ENCODE measurements at places on chromosomes 12 and 14. TPM values are rescaled to one million over a fixed set of nuclear protein-coding genes. Genes with fewer than 3 reads are reported as not detected.

DNA sequence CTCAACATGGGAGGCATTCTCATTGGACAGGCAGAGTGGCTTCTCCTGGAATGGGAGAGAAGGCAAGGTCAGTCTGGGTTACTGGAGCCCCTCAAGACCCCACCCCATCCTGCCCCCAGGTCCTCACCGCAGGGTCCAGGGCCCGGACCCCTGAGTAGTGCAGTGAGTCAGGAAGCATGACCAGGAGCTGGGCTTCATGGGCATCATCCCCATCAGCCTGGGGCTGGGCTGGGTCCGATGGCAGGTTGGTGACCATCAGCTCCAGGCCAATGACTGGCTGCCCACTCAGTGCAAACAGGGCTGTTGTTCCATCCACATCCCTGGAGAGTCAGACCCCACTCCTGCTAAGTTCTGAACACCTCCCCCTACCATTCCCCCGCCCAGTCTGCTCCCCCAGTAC, 13.1 kb downstream of the ITGA7 start:
- DNase-seq, result no peak

GRCh38 chr12:43736927-43737440, 21.6 kb downstream of the PUS7L start:
- DNase-seq, result no peak

GRCh38 chr14:86035882-86036281, 505.9 kb downstream of the FLRT2 start:
- DNase-seq, result no peak

The HEBP1 gene
- 49.3 TPM for polyA plus RNA-seq

The OR10AD1 gene
- polyA plus RNA-seq, result not detected

DNA sequence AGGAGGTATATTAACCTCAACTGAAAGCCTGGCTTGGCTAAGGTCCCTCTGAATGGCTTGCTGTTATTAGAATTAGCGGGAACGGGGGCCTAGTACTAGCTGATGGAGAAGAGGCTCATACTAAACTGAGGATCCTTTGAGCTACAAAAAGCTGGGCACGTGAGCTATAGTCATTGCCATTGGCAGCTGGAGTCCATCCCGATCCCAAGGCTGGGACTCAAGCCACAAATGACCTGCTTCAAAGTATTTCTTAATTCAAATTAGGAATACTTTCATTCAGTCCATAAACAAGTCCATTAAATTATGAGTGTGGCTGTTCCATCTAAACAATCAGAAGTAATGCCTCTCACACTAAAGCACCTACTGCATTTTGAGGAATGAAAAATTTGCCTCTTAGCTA, 114.5 kb downstream of the DACT1 start:
- no peak for DNase-seq

DNA sequence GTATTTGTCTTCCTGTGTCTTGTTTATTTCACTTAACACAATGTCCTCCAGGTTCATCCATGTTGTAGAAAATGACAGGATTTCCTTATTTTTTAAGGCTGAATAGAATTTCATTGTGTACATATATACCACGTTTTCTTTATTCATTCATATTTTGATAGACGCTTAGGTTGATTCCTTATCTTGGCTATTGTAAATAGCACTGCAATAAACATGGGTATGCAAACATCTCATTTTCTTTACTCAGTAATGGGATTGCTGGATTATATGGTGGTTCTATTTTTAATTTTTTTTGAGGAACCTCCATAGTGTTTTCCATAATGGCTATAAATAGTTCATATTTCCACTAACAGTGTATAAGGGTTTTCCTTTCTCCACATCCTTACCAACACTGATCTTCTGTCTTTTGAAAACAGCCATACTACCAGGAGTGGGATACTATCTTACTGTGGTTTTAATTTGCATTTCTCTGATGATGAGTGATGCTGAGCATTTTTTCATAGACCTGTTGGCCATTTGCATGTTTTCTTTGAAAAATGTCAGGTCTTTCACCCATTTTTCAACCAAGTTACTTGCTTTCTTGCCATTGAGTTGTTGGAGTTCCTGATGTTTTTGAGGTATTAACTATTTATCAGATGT, 32.8 kb downstream of the DUSP16 start:
- DNase-seq, result no peak

The ANO6 gene
- polyA plus RNA-seq, result 39.5 TPM

- no peak for DNase-seq
Observed at GRCh38 chr12:104083769-104084475, 19.6 kb downstream of the HCFC2 start.

GRCh38 chr14:100108840-100109593, 43.8 kb downstream of the EVL start:
- no peak for DNase-seq

GRCh38 chr12:123671876-123672275, 963 bp downstream of the TCTN2 start:
- DNase-seq, result no peak

The PPP4R4 gene
- 0.08 TPM for polyA plus RNA-seq
